ENCODE measurements at places on chromosomes 3 and 15.

DNA sequence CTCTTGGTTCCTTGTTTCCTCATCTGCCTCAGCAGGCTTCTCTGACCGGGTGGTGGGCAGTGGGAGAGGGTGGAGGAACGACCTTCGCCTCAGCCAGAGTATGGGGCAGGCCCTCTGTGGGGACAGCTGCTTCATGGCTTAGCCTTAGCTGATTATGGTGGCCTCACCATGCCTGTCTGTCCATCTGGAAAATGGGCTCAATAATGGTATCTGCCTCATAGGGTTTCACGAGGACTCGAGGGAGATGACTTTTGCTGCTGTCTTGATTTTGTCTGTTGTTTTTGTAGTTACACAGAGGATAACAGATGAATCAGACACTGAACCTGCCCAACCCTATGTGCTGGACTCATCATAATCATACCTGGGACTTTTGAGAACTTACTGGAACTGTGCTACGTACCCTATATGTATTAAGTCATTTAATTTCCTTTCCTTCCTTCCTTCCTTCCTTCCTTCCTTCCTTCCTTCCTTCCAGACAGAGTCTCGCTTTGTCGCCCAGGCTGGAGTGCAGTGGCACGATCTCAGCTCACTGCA is 46.5 kb downstream of the CDC25A start:
- DNase-seq = no peak

GRCh38 chr3:88195951-88196434 is 46.2 kb downstream of the C3orf38 start:
- DNase-seq = peak; percentile 67

DNA sequence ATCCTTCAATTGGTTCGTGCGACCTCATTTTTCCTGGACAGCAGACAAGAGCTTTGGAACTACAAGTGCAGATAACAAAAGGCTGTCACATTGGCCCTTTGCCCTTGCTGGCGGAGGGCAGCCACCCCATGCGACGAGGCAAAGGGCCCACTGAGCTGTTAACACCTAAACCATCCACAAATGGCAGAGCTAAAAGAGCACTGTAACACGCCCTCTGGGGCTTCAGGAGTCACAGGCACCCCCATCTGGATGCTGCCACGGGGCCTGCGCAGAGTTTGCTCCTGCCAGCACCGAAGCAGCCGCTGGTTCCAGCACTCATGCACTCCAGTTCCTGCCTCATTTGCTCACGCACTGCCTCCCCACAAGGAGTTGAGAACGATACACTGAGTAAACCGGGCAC is 524.9 kb downstream of the ZNF385D start:
- no peak for DNase-seq

- no peak for DNase-seq
Observed at GRCh38 chr3:56314842-56315241, 153.4 kb downstream of the ERC2 start.

DNA sequence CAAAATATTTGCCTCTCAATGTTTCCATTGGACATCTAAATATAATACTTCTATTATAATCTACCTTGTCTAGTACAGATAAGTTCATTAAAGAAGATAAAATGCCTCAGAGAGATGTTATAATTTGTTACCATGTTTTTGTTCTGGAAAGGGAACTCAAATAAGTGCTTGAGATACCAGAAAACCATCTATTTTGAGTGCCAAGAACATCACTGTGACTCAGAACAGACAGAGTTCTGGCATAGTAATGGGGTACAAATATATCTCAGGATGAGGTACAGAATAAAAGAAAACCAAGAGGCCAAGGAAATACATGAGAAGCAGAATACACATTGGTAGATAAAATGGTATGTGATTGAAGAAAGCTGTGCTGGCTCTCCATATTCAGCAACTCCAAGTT is 58.9 kb downstream of the IMPG2 start:
- DNase-seq = no peak

All from activated CD4-positive, alpha-beta memory T cell treated with anti-CD3 and anti-CD28 coated beads for 36 hours (primary cell).